Nucleus accumbens (tissue), 56 donors: ENCODE measurements at places on chromosomes 11 and 22.

- DNase-seq: no peak
These were observed 52.5 kb upstream of the NNMT start for GRCh38 chr11:114243461-114244372.

GRCh38 chr11:69773626-69774353 is 1.4 kb downstream of the FGF4 start:
- no peak for DNase-seq

GRCh38 chr11:102166175-102167064 is 56.2 kb downstream of the YAP1 start:
- DNase-seq: no peak

- no peak for DNase-seq
These were observed 26.0 kb downstream of the PPIL2 start for GRCh38 chr22:21691816-21692215.

GRCh38 chr22:19610518-19611253 is 86.5 kb upstream of the CLDN5 start:
- DNase-seq: no peak
